T-helper 9 cell (primary cell): ENCODE measurements at places on chromosomes 12 and 14.

DNA sequence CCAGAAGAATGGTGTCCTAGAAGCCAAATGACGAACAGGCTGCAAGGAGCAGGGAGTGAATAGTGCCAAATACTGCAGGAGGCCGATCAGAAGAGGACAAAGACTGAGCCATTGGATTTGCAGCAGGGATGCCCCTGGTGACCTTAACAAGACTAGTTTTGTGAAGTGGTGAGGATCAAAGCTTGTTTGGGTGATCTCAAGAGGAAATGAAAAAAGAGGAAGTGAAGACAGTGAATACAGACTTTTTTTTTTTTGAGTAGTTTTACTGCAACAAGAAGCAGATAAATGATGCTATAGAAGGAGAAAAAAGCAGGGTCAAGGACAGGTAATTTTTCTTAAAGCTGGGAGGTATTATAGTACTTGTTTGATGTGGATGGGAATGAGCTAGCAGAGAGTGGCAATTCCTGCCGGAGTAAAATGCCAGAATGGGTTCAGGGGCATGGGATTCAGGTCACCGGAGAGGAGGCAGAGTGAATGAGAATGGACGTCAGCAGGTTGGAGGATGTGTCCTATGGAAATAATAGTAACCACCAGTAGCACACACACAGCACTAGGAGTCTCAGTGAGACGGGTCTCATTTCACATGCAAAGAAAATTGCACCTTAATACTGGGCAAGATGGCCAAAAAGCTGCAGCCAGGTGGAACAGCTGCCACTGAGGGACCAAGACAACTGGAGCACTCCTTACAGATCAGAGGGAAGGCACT lies 345.8 kb upstream of the CCDC196 start:
- no peak for DNase-seq

DNA sequence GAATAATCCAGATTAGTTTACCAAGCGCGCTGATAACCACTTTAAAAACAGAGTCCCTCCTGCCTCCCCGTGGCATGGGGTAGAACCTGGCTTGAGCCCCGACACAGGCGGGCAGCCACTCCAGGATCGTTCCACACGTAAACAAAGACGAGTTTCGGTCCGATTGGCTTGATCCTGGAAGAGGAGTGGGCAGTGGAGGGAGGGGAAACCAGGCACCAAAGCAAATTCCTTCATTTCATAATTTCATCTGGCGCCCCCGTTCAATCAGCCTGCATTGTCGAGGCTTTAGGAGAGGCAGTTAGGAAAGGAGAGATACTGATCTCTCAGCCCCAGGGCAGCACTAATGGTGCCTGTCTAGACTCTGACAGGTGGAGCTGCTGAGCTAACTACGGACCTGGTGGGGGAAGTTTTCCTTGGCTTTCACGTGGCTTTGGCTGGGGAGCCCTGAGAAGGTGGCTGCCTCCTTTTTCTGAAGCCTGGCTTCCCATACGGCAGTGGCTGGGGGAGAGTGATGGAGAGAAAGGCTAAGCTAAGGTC lies 751 bp upstream of the GPRC5A start:
- no peak for DNase-seq

- no peak for DNase-seq
Measured at GRCh38 chr12:2053691-2054090, 904 bp downstream of the CACNA1C start.

DNA sequence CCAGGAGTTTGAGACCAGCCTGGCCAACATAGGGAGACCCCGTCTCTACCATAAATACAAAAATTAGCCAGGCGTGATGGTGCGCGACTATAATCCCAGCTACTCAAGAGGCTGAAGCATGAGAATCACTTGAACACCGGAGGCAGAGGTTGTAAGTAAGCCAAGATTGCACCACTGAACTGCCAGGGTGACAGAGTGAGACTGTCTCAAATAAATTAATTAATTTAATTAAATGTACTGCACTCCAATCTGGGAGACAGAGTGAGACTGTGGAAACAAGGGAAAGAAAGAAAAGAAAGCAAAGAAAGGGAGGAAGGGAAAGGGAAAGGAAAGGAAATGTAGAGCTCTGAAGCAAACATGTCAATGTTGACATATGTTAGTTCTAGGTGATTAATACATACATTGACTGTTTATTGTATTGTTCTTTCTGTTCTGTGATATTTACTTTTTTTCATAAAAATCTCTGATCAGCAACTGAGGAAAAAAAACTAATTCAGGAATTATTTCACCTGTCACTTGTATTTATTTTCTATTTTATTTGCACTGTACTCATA lies 99.6 kb downstream of the DENND5B start:
- DNase-seq = no peak

DNA sequence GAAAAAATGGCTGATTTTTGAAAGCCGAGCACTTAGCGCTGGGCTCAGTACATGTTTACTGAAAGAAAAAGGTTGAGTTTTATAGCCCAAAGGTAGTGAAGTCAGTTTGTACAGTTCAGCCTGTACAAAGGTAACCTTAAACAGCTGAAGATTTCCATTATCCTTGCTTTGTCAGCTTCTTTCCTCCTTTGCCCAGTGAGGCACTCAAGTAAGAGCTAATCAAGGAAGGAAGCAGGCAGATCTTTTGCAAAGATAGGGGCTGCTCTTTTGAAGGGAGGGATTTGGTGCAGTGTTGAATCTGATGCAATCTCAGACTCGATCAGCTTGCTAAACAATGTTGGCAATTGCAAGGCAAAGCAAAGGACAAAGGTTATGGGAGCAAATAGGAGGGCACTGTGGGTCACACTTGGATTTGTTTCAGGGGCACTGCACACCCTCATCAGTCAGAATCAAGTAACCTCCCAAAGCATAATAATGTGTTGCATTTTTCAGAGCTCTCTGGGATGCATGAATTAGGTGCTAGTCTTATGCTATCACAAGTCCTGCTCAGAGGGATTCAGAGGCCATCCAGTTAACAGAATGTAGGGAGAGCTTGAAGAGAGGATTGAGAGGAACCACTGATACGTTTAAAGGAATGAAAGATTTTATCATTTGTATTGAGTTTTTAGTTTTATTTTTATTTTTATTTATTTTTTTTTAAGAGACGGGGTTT lies 44.4 kb downstream of the ANO6 start:
- DNase-seq = no peak

GRCh38 chr12:63916561-63917476 lies 72.3 kb downstream of the SRGAP1 start:
- no peak for DNase-seq

- no peak for DNase-seq
Measured at GRCh38 chr14:95163132-95163531, 5.8 kb upstream of the DICER1 start.

- no peak for DNase-seq
Measured at GRCh38 chr12:57012600-57013465, 3.5 kb downstream of the TAC3 start.

DNA sequence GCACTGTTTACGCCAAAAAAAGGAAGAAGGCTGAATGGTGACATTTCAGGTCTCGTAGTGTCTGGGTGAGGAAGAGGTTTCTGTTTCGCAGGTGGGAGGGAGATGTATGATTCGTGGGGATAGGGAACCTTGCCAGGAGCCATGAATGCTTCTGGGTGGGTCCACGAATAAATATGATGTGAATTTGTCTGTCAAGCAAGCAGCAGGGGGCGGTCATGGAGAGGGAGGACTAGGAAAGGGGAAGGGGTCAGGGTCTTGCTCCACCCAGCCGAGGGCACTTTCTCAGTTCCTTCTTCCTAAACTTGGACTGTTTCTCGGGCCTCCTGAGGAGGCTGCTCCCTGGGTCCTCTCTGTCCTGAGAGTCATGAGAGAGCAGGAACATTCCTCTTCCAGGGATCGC lies 72.5 kb downstream of the LGMN start:
- no peak for DNase-seq

DNA sequence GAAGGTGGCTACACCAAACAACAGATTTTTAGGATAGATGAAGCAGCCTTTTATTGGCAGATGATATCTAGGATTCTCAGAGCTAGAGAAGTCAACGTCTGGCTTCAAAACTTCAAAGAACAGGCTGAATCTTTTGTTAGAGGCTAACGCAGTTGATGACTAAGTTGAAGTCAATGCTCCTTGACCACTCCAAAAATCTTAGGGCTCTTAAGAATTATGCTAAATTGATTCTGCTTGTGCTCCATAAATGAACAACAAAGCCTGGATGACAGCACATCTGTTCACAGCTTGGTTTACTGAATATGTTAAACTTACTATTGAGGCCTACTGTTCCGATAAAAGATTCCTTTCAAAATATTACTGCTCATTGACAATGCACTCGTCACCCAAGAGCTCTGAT lies 13.0 kb upstream of the CDKN3 start:
- no peak for DNase-seq

DNA sequence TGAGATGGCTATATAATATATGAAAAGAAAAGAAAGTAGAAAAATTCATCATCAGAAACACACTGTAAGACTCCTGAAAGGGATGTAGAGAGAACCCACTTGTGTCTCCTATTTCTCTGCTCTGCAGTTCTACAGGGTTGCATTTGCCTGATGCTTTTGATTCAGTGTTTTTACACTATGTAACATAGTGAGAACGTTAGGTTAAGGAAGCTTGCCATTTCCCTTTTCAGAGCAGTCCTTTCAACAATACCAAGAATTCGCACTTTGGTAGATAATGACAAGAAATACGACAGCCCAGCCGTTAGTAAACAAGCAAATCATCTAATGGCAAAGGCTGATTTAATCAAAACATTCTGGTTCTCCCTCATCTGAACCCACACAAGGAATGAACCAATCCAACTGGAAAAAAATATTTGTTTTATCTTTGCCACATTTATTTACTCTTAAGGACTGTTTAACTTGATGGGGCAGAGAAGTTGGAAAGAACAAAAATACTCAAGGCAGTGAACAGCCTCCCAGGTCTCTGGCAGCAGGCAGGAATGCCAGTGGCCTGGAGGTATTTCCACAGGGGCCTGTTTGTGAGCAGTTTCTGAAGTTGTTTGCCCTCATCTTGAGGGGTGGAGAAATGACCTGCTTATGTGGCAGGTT lies 30.8 kb upstream of the SOCS2 start:
- no peak for DNase-seq

- DNase-seq = no peak
Measured at GRCh38 chr12:43676183-43676813, 82.3 kb downstream of the PUS7L start.

- DNase-seq = no peak
Measured at GRCh38 chr14:61751475-61751989, 10.7 kb upstream of the SNAPC1 start.

- DNase-seq = no peak
Measured at GRCh38 chr12:26953447-26953846, 15.2 kb downstream of the FGFR1OP2 start.

- DNase-seq = no peak
Measured at GRCh38 chr12:52216100-52216499, 16.9 kb upstream of the KRT7 start.

DNA sequence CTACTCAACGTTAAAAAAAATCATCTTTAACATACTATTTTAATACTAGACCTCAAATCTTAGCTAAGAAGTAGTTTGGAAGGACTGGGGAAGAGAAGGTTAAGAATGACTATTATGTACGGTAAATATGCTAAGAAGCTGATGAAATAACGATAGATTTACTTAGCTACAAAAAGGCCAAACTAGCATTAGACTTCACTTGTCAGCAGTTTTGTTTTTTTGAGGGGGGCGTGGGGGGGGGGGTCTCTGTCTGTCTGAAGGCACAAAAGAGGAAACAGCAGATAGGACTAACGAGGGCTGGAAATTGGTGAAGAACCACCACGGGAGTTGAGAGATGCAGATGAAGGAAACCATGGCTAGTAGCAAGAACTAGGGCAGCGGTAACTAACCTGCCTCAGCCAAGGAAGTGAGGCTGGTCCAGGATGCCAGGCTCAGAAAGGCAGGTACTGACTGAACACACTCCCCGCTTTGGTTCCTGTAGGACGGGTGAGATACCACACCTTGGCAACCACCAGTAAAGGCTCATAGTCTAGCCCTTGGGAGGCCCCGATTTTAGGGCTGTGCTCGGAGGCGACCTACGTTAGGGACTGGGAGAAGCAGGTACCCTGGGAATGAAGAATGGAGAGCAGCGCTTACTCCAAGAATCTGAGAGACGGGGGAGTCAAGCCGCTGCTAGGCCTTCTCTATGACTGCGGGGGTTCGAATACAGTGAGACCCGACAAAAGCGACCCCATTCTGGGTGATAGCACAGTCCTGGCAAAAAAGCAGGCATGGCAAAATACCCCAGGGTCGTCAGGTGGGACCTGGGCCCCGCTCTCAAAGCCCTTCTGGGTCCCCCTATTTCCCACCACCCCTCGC lies 675 bp downstream of the NEDD8 start:
- DNase-seq = no peak

- no peak for DNase-seq
Measured at GRCh38 chr12:54666008-54666407, 17.8 kb upstream of the DCD start.

DNA sequence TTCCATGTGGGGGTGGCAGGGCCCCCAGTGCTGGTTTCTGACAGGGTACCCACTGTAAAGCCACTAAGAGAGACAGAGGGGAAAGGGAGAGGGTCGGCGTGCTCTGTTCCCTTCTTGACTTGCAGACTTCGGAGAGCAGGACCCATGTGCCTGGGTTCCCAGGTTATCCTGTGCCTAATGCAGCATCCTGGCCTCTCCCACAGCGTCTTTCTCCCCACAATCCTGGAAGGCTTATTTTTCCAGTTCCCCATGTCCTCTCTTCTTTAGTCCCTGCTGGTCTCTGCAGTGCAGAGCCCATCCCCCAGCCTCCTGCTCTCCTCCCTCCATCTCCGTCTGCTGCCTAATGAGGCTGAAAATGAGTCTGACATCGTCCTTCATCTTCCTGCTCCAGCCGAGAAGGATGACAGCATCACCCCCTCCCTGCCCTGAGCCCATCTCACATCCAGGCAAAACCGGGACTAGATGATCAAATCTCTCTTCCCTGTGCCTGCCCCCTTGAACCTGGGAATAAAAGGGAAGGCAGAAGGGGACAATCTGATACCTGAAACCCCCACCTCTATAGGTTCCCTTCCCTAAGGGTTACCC lies 15.1 kb downstream of the CALCOCO1 start:
- no peak for DNase-seq
